Chondrocyte (in vitro differentiated cells): ENCODE measurements at places on chromosomes 4 and X.

GRCh38 chr4:140223056-140223810 is 69.2 kb upstream of the MAML3 start:
- no peak overlapping the region for H3K4me3 ChIP-seq
- H3K36me3 ChIP-seq, result no peaks in the 10 kb centered on the region
- no peaks in the 10 kb centered on the region for H3K27me3 ChIP-seq
- no peak overlapping the region for H3K27ac ChIP-seq
- H3K4me1 ChIP-seq, result no peaks in the 10 kb centered on the region

DNA sequence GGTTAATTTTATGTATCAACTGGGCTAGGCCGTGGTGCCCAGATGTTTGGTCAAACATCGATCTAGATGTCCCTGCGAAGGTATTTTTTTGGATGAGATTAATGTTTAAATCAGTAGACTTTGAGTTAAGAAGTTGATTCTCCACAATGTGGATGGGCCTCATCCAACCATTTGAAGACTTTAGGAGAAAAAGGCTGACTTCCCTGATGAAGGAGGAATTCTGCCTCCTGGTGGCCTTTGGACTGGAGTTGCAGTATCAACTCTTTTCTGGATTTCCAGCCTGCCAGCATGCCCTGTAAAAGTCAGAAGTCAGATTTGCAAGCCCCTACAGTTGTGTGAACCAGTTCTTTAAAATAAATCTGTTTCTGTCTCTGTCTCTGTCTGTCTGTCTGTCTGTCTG is 91.4 kb downstream of the STK32B start:
- H3K27ac ChIP-seq, result no peak overlapping the region
- H3K4me3 ChIP-seq, result no peak overlapping the region

GRCh38 chr4:108068442-108068841 is 78.8 kb downstream of the HADH start:
- no peaks in the 10 kb centered on the region for H3K27me3 ChIP-seq
- H3K4me3 ChIP-seq, result no peak overlapping the region
- no peak overlapping the region for H3K27ac ChIP-seq
- peaks cover 5% of the 10 kb centered on the region for H3K4me1 ChIP-seq

DNA sequence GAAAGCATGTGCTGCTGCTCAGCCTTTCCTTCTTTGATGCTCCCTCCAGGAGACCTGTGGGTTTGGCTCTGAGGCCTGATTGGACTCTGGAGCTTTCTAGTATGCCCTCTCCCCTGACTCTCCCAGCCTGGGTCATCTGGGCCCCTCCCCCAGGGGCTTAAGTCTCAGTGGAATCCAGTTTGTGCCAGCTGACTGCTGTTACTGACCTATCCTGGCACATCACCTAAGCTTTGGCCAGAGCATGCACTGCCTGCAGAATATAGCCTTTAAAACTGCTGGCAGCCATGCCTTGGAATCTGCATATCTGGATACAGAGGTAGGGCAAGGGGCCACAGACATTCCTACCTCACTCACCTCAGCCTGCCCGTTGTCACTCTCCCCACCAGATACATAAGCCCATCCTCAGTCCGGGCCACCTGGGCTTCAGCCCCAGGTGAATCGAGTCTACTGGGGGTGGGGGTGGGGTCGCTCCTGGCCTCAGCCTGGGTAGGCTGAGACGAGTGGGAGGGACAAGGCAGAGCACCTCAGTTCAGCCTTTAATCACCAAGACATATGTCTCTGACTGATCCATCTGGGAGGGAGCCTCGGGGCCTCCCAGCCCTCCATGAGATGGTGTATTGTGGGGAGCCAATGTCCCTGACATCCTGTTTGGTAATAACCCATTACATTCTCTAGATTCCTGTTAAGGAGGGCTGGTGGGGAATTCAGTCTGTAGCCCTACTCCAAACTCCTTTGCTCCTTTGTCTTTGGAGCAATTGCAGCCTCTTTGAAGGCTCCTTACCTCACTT is 61.2 kb downstream of the STARD8 start:
- H3K36me3 ChIP-seq, result no peaks in the 10 kb centered on the region
- no peak overlapping the region for H3K4me3 ChIP-seq
- H3K27me3 ChIP-seq, result no peaks in the 10 kb centered on the region
- H3K4me1 ChIP-seq, result no peaks in the 10 kb centered on the region

- peaks cover 9% of the 10 kb centered on the region for H3K4me1 ChIP-seq
- no peak overlapping the region for H3K4me3 ChIP-seq
- H3K36me3 ChIP-seq, result no peaks in the 10 kb centered on the region
- no peaks in the 10 kb centered on the region for H3K27me3 ChIP-seq
- no peak overlapping the region for H3K27ac ChIP-seq
Observed at GRCh38 chr4:185998791-185999190, 70.2 kb upstream of the TLR3 start.

GRCh38 chrX:11450354-11450753 is 157.1 kb downstream of the AMELX start:
- H3K27ac ChIP-seq, result no peak overlapping the region
- H3K36me3 ChIP-seq, result no peaks in the 10 kb centered on the region
- peaks cover 42% of the 10 kb centered on the region for H3K4me1 ChIP-seq
- DNase-seq, result no peak
- H3K27me3 ChIP-seq, result no peaks in the 10 kb centered on the region
- no peak overlapping the region for H3K4me3 ChIP-seq

GRCh38 chrX:39253551-39253950 is 452.3 kb downstream of the MID1IP1 start:
- H3K4me3 ChIP-seq, result no peak overlapping the region
- H3K27ac ChIP-seq, result no peak overlapping the region
- H3K36me3 ChIP-seq, result no peaks in the 10 kb centered on the region
- H3K27me3 ChIP-seq, result peaks cover 2% of the 10 kb centered on the region

DNA sequence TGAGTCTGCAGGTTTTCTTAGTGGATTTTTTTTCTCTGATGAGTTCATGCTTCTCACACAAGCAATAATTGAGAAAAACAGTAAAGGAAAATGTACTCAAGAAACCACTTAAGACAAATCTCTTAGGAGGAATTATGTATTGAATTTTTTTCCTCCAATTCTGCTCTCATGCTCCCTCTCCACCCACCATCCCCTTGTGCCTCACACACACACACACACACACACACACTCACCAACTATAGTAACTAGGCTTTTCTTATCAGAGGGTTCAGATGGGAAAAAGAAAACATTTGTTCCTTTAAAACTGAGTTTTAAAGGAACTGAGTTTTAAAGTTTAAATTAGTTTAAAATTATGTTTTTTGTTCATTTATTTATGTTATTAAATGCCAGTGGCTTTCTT is 47.0 kb upstream of the ANXA10 start:
- H3K4me1 ChIP-seq, result no peaks in the 10 kb centered on the region
- H3K27me3 ChIP-seq, result peaks cover 16% of the 10 kb centered on the region
- H3K4me3 ChIP-seq, result no peak overlapping the region
- H3K27ac ChIP-seq, result no peak overlapping the region
- H3K36me3 ChIP-seq, result no peaks in the 10 kb centered on the region

GRCh38 chrX:76919761-76920160 is 492.3 kb downstream of the MAGEE1 start:
- DNase-seq, result no peak
- H3K4me3 ChIP-seq, result no peak overlapping the region
- no peak overlapping the region for H3K27ac ChIP-seq
- no peaks in the 10 kb centered on the region for H3K36me3 ChIP-seq
- no peaks in the 10 kb centered on the region for H3K27me3 ChIP-seq

DNA sequence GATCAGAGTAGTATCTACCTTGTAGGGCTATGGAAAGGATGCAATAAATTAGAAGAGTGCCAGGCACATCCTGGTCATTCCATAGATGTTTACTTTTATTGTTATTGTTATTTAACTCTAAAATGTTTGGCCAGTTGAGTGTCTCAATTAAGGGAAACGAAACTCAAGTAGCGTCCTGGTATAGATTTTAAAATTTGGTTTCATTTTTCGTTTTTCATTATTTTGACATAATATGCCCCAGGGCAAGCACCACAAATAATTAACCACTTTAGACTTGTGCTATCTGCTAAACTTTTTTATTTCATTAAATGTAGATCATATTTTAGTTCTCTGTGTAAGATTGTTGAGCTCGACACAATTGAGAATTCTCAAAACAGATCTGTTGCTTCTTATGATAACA is 179.7 kb upstream of the PRPS2 start:
- no peak overlapping the region for H3K4me3 ChIP-seq
- no peak for DNase-seq
- no peaks in the 10 kb centered on the region for H3K27me3 ChIP-seq
- H3K36me3 ChIP-seq, result no peaks in the 10 kb centered on the region
- no peak overlapping the region for H3K27ac ChIP-seq

DNA sequence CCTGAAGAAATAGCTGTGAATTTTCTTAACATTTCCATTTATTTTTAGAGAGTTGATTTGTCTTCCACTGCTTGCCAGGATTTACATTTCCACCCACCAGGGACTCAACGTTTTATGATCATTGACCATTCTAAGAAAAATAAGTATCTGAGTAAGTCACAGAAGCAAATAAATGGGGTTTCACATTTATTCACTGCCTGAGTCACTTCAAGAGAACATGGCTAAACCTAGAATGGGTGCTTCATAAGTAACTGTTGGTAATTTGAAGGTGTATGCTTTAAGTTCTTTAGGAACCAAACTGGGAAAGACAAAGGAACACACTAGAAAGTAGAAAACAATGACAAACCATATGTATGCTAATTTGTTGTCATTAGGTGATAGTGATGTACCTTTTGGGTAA is 43.2 kb upstream of the GRIA3 start:
- DNase-seq, result no peak
- no peak overlapping the region for H3K4me3 ChIP-seq
- no peak overlapping the region for H3K27ac ChIP-seq
- no peaks in the 10 kb centered on the region for H3K27me3 ChIP-seq
- H3K36me3 ChIP-seq, result no peaks in the 10 kb centered on the region
- no peaks in the 10 kb centered on the region for H3K4me1 ChIP-seq

- H3K27me3 ChIP-seq, result no peaks in the 10 kb centered on the region
- peaks cover 57% of the 10 kb centered on the region for H3K4me1 ChIP-seq
- peaks cover 4% of the 10 kb centered on the region for H3K36me3 ChIP-seq
- H3K27ac ChIP-seq, result peak overlapping the region; percentile 97
Observed at GRCh38 chr4:39712819-39713607, 15.1 kb downstream of the UBE2K start.

- H3K36me3 ChIP-seq, result no peaks in the 10 kb centered on the region
- no peak for DNase-seq
- no peak overlapping the region for H3K4me3 ChIP-seq
- no peak overlapping the region for H3K27ac ChIP-seq
Observed at GRCh38 chr4:36180206-36180605, 64.1 kb downstream of the ARAP2 start.

- H3K4me3 ChIP-seq, result no peak overlapping the region
- H3K27me3 ChIP-seq, result peaks cover 45% of the 10 kb centered on the region
- no peak for DNase-seq
- H3K27ac ChIP-seq, result no peak overlapping the region
- no peaks in the 10 kb centered on the region for H3K36me3 ChIP-seq
Observed at GRCh38 chr4:42119886-42120285, 32.6 kb downstream of the BEND4 start.

- H3K27ac ChIP-seq, result no peak overlapping the region
- H3K4me1 ChIP-seq, result no peaks in the 10 kb centered on the region
- no peak overlapping the region for H3K4me3 ChIP-seq
- H3K36me3 ChIP-seq, result peaks cover 5% of the 10 kb centered on the region
- DNase-seq, result no peak
- H3K27me3 ChIP-seq, result no peaks in the 10 kb centered on the region
Observed at GRCh38 chr4:109826719-109827118, 1.1 kb upstream of the RRH start.

GRCh38 chr4:170389411-170389810 is 299.7 kb upstream of the AADAT start:
- no peaks in the 10 kb centered on the region for H3K4me1 ChIP-seq
- no peak for DNase-seq
- no peaks in the 10 kb centered on the region for H3K36me3 ChIP-seq
- H3K27ac ChIP-seq, result no peak overlapping the region
- no peaks in the 10 kb centered on the region for H3K27me3 ChIP-seq

- H3K4me3 ChIP-seq, result no peak overlapping the region
- no peak for DNase-seq
- H3K36me3 ChIP-seq, result peaks cover 4% of the 10 kb centered on the region
- H3K27me3 ChIP-seq, result no peaks in the 10 kb centered on the region
- no peaks in the 10 kb centered on the region for H3K4me1 ChIP-seq
Observed at GRCh38 chr4:102285831-102286230, 59.5 kb downstream of the SLC39A8 start.

- H3K4me1 ChIP-seq, result peaks cover 74% of the 10 kb centered on the region
Observed at GRCh38 chr4:168744021-168744420, 247.2 kb downstream of the PALLD start.

GRCh38 chr4:111066447-111066846 is 443.6 kb upstream of the PITX2 start:
- no peaks in the 10 kb centered on the region for H3K4me1 ChIP-seq
- no peaks in the 10 kb centered on the region for H3K27me3 ChIP-seq
- no peak overlapping the region for H3K4me3 ChIP-seq
- H3K36me3 ChIP-seq, result no peaks in the 10 kb centered on the region
- H3K27ac ChIP-seq, result no peak overlapping the region

DNA sequence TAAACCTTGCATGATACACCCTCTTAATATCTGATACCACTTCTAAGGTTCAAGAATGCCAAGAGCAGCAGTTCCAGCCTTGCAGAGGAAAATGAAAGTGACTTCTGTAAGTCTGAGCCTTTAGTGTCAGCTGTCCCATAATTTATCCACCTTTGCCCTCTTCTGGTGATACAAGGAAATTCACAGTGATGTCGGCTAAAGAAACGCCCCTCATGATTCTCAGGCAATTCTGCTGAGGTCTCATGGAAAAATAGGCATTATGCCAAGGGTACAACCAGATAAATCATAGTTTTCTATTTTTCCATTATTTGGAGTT is 172.2 kb upstream of the CXCL13 start:
- no peak overlapping the region for H3K4me3 ChIP-seq
- peaks cover 25% of the 10 kb centered on the region for H3K27me3 ChIP-seq
- no peak for DNase-seq
- no peaks in the 10 kb centered on the region for H3K36me3 ChIP-seq
- H3K4me1 ChIP-seq, result no peaks in the 10 kb centered on the region

DNA sequence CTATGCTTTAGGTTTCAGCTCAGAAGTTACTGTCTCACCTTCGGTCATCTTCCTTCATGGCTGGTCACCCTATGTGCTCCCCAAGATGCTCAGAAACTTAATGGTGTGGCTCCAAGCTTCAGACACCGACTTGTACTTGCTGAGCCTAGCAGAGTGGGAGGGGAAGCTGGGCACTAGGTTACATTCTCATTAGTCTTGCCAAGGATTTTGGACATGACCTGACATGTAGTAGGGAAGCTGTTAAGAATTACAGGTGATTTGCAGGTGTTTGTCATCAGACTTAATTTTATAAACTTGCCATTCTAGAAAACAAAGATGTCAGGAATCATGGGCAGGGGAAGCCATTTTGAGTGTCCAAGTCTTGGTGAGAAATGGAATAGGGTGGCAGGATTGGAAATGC is 72.4 kb downstream of the CCNG2 start:
- H3K4me3 ChIP-seq, result no peak overlapping the region
- H3K27me3 ChIP-seq, result peaks cover 13% of the 10 kb centered on the region
- H3K4me1 ChIP-seq, result no peaks in the 10 kb centered on the region

GRCh38 chr4:103308248-103308561 is 110.1 kb upstream of the CENPE start:
- no peak for DNase-seq
- peaks cover 4% of the 10 kb centered on the region for H3K4me1 ChIP-seq

DNA sequence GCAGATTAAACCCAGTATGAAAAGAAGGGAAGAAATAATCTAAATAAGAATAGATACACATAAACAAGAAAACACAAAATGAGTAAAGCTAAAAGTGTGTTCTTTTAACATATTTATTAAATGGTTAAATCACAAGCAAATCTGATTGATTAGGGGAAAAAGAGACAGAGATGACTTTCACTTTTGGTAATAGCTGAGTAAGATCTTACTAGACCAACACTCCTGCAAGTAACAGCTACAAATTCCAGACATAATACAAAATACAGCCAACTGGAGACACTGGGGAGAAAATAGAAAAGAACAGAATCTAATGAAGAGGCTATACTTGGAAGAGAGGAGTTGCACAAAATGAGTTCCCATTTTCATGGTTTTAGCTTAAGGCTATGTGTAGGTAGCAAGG is 33.5 kb downstream of the OR13H1 start:
- H3K27ac ChIP-seq, result peak overlapping the region; percentile 97
- no peak for DNase-seq
- H3K36me3 ChIP-seq, result peaks cover 2% of the 10 kb centered on the region
- peak overlapping the region; percentile 92 for H3K4me3 ChIP-seq
- H3K27me3 ChIP-seq, result no peaks in the 10 kb centered on the region
- H3K4me1 ChIP-seq, result peaks cover 52% of the 10 kb centered on the region
